ENCODE measurements at places on chromosomes 3 and 15. TPM values are rescaled to one million over a fixed set of nuclear protein-coding genes. Genes with fewer than 3 reads are reported as not detected.

DNA sequence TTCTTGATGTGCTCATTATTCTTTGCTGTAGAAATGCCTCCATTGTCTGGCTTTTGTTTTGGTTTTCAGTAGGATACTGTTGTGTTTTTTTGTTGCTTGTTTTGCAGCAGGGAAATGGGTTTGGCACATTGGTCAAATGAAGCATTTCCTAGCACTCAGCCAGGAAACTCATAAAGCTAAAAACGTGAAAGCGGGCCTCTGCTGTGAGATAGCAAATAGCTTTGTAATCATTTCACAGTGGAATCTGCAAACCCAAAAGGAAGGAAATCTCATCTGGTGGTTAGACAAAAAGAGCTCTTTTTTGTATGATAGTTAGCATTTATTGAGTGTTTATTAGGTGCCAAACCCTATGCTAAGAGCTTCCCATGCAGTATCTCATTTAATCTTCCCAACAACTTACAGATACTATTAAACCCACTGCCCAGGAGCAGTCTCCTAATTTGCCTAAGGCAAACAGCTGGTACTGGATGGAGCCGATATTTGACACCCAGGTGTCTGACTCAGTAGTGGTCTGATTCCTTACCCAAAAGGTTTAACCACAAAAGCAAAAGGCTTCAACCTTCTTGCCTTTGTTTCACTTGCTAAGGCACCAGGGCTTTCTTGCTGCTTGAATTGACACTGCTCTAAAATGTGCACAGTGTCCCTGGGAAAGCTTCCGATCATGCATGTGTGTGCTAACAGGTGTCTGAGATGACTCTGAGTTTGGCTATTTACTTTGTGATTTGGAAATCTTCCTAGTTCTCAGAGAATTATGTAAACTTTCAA is 527.9 kb upstream of the MDFIC2 start:
- no peak for DNase-seq

- no peak for DNase-seq
These were observed 330.1 kb downstream of the ARPP21 start for GRCh38 chr3:35969406-35969805.

- DNase-seq, result no peak
These were observed 16.0 kb downstream of the CMSS1 start for GRCh38 chr3:99833617-99834205.

DNA sequence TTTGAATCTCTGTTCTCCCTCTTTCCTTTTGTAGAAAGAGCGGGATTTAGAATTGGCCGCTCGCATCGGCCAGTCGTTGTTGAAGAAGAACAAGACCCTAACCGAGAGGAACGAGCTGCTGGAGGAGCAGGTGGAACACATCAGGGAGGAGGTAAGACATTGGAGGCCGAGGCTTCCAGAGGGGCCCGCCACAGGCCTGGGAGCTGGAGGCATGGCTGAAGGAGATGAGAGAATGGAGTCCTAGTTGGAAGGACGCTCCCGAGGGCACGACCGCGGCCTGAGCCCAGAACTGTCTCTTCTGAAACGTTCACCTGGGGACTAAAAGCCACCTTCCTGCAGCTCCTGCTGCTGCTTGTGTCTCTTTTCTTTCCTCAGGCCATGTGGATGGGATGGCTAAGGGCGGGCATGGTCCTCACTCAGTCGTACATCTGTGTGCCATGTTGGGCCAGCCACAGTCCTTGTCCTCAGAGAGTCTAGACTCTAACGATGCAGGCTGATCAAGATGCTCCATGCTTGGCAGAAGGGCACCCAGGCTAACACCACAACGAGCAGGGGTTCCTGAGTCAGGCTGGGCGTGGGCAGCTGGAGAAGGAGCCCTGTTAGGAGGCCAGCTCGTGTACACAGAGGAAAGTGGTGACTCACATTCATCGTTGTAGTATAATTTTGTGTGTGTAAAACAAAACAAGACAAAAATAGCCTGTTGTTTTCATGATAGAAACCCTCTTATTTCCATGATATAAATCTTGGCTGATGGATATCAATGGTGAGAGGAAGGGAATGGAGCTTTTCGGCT is 81.1 kb downstream of the CCK start:
- no peak for DNase-seq

GRCh38 chr15:73851689-73852088 is 21.7 kb upstream of the TBC1D21 start:
- DNase-seq, result no peak

- DNase-seq, result no peak
These were observed 456.6 kb downstream of the MAGI1 start for GRCh38 chr3:65582012-65582717.

DNA sequence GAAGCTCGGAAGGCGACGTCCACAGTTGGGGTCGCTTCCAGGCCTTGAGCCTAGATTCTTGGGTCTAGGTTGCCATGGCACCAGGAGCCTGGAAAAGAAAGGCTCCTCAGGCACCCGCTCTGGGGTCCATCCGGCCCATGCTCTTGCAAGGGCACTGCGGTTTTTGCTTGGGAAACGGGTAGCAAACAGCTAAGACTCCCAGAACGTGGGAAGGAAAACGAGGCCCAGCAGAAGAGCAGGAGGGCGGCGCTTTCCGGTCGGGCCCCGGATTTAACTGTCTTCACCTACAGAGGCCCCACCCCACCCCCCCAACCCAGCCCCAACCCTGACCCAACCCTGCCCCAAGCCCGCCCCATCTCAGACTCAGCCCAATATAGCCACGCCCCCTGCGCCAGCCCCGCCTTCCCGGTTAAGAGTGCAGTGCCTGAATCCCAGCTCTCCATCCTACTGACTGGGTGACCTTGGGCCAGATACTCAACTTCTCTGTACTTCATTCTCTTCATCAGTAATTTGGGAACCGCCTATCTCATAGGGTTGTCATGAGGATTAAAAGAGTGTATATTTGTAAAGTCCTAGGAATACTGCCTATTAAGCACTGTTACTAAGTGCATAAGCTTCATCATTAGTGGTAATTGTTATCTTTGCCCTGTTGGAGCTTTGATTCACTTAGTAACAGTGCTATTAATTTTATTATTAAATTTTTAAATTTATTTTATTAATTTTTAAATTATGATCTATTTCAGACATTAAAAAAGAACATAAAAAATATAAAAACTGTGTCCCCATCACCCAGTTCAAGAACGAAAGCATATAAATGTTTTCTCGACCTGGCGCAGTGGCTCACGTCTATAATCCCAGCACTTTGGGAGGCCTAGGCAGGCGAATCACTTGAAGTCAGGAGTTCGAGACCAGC is 28.4 kb upstream of the SMAD6 start:
- no peak for DNase-seq

- DNase-seq, result peak; percentile 15
These were observed 75.9 kb downstream of the SCN5A start for GRCh38 chr3:38573556-38573955.

DNA sequence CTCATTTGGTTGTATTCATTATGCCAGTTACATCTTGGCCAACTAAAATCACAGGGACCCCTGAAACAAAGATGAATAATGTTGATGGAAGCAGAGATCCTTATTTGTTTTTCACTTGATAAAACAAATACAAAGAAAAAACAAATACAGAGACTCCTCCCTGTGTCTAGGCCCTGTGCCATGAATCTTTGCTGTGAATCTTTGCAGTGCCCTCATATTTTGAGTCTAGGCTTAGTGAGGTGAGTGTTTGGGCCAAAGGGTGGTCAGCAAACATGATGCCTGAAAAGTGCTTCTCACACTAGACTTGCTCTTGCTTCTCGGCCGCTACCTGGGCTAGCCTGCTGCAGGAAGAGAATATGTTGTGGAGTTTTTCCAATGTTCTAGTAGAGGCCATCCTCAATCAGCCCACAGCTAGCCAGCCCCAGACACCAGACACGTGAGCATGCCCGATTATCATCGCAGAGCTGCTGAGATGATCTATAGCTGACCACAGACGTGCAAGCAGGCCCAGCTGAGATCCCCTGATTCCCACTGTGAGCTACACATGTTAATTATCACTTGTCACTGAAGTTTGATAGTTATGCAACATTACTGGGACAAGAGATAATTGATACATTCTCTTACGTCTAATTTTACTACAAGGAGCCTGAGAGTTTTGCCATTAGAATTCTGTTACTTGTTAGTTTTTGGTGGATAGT is 191.4 kb downstream of the THRB start:
- DNase-seq, result no peak

DNA sequence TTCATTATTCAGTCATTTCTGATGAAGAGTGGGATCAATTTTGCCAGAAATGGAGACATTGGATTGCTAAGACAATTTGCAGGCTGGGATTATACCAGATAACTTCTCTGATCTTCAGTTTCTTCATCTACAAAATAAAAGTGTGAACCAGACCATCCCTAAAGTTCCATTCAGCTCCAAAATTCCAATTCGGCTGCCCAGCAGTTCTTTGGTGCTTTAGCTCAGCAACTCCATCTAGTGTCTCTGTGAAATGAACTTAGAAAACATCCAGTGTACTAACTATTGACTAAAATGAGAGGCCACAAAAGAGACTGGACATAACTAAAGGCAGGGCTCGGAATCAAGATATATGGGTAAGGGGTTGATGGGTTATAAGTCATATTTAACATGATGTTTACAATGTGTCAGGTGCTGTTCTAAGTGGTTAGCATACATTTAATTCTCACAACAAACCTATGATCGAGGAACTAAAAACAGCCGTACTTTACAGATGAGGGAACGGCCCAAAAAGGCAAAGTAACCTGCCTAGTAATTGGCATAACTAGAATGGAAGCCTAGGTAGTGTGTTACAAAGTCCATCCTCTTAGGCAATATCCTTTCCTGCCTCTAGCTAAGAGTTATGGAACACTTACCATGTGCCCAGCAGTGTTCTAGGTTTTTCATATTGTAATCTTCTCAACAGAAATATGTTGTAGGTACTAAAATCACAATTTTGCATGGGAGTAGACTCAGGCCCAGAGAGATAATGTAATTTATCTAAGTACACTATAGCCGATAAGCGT is 17.0 kb downstream of the THAP10 start:
- DNase-seq, result no peak

DNA sequence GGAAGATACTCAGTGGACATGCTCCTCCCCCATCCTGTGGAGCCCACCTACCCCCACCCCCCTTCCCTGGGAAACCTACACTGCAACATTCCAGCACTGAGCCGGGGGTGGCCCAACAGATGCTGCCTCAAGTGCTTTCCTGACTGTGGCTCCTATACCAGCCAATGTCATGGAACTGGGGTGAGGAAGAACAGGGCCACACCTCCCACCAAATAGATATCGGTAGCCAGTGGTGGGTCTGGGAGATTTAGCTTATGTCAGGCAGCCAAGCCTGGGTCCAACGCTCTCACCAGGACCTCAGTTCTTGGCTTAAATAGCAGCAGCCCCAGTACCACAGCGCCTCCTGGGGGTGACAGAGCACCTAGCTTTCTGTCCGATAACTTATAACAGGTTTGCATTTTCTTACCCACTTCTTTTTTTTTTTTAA is 30.3 kb downstream of the CDC25A start:
- DNase-seq, result no peak

GRCh38 chr3:189419038-189419437 is 212.2 kb upstream of the TP63 start:
- no peak for DNase-seq

DNA sequence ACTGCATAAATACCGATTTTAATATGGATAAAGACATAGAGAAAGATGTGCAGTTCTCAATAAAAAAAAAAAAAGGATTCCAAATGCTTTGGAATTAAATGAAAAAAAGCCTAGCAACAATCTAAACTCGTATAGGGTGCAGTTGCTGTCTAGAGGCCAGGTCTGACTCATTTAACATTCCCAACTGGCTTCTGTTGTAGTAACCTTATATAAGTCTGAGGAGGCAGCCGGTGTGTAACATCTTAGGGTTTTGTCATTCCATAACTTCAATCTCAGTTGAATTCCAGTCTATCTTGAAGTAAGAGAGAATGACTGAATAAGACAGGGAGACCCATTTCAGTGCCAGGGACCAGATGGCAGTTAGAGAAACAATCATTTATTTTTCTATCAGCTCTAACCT is 6.5 kb downstream of the PDCD10 start:
- DNase-seq, result no peak

- no peak for DNase-seq
These were observed 415.5 kb upstream of the ARPP21 start for GRCh38 chr3:35223632-35224394.

DNA sequence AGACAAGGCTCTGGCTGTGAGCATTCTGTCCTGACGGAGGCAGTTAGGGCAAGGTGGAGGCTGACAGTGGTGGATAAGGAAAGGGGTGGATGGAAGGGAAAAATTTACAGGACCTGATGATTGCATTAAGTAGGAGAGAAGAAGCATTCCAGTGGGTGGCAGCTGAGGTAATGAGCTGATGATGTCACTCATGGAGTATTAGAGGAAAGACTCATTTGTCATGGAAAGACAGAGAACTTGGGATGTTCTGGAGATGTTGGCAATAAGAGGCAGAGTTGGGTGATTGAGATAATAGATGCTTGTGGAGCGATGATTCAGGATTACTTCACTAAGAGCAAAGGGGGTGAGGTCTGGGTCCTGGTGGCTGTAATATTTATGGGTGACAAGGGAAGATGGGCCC is 63.6 kb upstream of the SCN5A start:
- DNase-seq, result no peak

GRCh38 chr3:146037697-146038096 is 123.3 kb downstream of the PLOD2 start:
- DNase-seq, result no peak

ANKUB1 gene
- not detected for total RNA-seq

ATP13A5 gene
- 4.8 TPM for total RNA-seq

ARRDC4 gene
- total RNA-seq, result 67.1 TPM

CADM2 gene
- 0.68 TPM for total RNA-seq
